Stimulated activated CD4-positive, alpha-beta T cell treated with anti-CD3 and anti-CD28 coated beads, Interleukin-15, amount 100 ng/mL, for 1 hour (primary cell): ENCODE measurements at places on chromosomes 1 and 21.

GRCh38 chr1:27575840-27576331, 28.1 kb downstream of the AHDC1 start:
- DNase-seq: no peak

- no peak for DNase-seq
Measured at GRCh38 chr21:35730325-35730724, 330.0 kb downstream of the SETD4 start.

DNA sequence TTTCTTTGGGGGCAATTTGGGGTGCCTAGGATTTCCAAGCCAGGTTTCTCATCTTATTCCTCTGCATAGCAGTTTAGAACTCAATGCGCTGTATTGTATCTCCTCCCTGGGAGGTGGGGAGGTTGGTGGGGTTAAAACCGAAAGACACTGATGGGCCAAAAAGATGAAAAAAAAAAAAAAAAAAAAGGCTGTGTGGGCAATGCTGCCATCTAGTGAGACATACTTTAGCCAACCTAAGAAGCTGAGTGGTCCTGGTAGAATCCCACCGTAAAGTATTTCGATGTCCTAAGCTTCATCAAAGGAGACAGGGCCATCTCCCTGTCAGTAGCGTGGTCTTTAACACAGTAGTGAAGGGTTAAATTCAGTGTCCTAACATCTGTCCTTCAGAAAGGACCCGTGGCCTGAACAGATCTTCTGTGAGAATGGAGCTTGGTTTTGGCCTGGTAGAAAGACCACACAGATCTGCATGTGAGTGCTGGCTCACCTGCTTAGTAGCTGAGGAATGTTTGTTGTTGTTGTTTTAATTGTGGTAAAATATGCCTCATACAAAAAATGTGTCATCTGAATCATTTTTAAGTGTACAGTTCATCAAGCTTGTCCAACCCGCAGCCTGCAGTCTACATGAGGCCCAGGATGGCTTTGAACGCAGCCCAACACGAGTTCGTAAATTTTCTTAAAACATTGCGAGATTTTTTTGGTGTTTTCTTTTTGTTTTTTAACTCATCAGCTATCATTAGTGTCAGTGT, 226.2 kb downstream of the KIF26B start:
- no peak for DNase-seq

- DNase-seq: no peak
Measured at GRCh38 chr21:34609244-34609932, 5.5 kb downstream of the RCAN1 start.

GRCh38 chr1:231165371-231165770, 3.5 kb downstream of the TRIM67 start:
- DNase-seq: no peak

DNA sequence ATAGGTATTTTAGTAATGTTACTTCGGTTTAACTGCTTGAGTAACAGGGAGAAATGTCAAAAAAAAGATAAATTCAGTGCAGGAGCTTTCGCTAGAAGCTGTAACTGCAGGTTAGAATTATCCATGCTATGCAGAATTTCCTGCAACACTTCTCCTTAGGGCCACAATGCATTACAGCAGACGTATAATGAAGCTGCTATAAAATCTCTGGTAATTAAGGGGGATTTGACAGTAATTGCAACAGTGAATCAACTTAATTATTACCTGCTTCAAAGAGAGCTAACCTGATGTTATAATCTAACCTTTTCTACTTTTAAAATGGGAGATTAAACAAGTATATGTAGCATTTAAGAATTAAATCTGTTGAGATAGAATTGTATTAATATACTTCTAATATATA, 92.6 kb downstream of the ATG4C start:
- DNase-seq: no peak

DNA sequence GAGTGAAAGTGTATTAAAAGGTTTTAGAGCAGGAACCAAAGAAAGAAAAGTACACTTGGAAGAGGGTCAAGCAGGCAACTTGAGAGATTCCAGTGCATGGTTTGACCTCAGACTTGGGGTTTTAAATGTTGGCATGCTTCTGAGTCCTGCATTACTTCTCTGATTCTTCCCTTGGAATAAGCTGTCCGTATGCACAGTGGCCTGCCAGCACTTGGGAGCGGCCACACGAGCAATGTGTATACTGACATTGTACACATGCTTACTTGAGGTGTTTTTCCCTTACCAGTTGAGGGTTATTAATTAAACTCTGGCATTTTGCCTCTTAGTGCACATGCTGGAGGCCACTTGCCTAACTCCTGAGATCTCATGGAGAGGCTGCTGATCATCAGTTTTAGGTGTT, 786.6 kb upstream of the RGS18 start:
- DNase-seq: no peak

- no peak for DNase-seq
Measured at GRCh38 chr21:25373126-25374082, 233.9 kb downstream of the MRPL39 start.

DNA sequence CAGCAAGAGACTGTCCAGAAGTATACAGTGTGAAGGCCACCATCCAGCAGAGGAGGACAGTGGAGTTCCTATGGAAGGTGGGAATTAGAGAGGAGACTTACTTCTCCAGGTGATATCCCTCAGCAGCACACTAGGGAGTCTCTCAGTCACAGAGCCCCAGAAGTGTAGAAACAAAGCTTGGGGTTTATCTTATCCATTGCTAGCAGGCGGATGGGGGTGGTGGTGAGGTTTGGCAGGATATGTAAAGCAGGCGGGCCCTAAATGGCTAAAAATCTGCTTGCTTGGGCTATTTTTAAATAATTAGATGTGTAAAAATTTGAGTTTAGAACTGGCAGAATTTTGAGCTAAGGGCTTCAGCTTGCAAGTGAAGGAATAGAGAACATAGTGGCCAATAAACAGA, 50.1 kb upstream of the RGS18 start:
- no peak for DNase-seq

DNA sequence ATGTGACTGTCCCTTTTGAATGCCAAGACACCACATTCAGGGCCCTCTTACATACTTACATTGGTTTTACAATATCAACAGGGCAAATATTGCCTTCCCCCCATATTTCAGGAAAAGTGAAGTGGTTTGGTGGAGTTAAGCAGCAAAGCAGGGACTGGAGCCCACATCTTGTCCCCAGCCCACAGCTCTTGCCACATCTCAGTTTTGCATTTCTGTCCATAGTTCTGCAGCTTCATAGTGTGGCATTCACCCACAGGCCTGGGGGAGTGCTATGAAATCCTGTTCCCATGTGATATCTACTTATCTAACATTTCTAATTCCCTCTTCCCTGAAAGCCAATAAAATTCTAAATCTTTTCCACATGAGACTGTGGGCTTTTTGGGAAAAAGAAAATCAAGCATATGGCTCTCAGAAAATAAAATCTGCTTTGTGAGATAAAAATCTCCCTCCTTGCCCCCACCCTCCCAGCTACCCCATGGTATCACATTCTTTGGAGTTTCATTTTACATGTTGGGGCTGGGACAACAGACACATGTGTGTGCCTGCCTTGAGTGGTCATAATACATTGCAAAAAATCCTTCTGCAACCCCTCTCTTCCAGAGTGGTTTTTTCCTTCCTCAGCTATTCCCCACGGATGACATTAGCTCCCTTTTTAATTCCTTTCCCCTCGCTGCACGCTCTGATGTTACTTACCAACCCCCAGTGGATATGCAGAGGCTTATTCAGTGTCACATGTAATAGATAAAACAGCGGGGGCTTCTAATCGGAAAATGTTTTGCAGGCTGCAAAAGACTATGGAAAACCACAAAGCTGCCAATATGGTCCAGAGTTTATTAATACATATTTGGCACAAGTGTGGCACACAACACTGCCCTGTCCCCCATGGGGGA, 20.5 kb upstream of the CD2 start:
- DNase-seq: no peak

DNA sequence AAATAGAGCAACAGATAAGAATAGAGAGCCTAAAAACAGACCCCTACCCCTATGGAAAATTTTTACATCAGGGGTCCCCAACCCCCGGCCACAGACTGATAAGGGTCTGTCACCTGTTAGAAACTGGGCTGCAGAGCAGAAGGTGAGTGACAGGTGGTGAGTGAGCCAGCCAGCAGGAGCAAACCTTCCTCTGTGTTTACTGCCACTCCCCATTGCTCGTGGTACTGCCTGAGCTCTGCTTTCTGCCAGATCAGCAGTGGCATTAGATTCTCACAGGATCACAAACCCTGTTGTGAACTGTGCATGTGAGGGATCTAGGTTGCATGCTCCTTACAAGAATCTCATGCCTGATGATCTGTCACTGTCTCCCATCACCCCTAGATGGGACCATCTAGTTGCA, 174.1 kb downstream of the FOXD2 start:
- no peak for DNase-seq

DNA sequence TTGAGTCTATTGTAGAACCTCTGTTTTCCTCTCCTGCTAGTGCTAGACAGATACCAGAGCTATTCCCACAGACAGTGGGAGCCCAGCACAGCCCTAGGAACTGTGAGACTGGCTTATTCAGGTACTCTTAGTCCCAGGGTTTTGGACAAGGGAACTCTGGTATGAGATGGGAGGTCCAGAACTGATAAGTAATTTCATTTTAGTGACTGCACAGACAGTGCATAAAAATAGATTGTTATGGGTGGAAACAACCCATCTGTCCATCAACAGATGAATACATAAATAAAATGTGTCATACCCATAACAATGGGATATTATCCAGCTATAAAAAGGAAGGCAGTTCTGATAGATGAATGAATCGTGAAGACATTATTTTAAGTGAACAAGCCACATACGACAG, 9.0 kb downstream of the EPS8L3 start:
- DNase-seq: no peak

GRCh38 chr21:39188521-39189139, 5.4 kb upstream of the PSMG1 start:
- DNase-seq: no peak

DNA sequence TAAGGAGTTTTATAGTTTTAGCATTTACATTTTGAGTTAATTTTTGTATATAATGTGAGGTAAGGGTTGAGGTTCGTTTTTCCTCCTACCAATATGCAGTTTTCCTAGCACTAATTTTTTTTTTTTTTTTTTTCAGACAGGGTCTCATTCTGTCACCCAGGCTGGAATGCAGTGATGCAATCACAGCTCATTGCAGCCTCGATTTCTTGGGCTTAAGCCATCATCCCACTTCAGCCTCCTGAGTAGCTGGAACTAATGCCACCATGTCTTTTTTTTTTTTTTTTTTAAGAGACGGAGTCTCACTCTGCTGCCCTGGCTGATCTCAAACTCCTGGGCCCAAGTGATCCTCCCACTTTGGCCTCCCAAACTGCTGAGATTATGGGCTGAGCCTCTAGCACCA, 2.5 kb upstream of the UBASH3A start:
- no peak for DNase-seq

DNA sequence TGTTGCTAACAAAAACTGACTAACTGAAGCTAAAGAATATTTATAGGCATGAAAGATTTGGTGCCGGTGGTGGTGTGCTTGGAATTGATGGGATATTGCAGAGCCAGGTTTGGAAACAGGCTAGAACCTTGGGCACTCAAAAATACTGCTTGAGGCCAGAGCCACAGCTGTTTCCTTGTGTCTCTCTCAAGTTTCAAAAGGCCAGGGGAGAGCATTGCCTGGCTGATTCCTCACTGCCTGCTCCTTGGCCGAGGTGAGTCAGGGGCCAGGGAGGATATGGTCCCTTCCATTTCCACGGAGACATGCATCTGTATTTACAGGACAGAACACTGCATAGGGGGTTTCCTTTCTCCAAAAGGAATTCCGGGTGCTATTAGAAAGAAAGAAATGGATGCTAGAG, 36.1 kb upstream of the IVNS1ABP start:
- no peak for DNase-seq

GRCh38 chr1:240122639-240123613, 31.2 kb downstream of the FMN2 start:
- no peak for DNase-seq

DNA sequence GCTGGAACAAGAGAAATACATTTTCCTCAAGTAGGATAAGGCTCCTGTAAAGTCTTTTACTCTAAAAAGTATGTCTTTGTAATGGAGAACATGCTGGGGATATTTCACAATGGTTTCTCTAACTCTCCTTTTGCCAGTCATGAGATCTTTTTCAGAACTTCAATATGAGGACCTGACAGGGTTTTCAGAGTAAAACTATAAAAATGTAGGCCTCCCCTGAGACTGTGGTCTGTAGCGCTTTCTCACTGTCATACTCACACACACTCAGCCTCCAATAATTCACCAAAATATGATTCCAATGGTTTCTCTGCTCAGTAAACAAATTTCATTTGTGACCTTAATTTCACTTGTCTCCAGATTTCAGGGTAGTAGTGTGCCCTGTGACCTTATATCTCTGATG, 440.1 kb upstream of the PTBP2 start:
- DNase-seq: no peak

DNA sequence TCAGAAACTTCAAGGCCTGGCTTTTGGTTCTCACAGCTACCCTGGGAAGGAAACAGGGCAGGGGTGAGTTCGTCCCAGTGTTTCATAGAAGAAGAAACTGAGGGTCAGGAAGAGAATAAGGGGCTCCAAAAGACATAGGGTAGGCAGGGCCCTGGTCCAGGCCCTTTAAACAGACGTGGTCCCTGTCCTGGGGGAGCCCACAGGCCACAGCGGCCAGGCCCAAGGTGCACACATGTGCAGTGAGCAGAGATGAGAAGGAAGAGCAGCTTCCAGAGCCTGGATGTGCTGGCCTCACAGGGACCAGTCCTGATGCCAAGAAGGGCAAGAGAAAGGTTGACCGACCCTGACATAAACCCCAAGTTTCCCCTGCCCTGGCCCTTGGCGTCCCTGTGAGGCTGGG, 295.4 kb upstream of the VAMP3 start:
- no peak for DNase-seq

DNA sequence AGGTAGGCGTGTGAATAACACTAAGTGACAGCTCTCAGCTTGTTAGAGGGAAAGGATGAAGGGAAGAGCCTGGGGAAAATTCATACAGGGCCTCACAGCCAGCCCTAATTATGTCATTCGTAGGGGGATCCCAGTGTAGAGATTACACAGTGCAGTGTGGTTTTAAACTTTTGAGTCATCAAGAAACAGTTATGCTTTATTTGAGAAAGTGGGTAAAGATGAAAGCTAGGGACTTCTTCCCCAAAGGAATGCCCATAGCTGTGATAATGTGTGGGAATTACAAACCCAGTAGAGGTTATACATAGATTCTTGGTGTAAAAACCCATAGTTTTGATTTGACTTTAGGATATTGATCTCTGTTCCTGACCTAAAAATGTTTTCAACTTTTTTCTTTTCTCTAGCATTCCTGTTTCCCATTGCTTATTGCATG, 1.9 kb downstream of the TTF2 start:
- DNase-seq: no peak

DNA sequence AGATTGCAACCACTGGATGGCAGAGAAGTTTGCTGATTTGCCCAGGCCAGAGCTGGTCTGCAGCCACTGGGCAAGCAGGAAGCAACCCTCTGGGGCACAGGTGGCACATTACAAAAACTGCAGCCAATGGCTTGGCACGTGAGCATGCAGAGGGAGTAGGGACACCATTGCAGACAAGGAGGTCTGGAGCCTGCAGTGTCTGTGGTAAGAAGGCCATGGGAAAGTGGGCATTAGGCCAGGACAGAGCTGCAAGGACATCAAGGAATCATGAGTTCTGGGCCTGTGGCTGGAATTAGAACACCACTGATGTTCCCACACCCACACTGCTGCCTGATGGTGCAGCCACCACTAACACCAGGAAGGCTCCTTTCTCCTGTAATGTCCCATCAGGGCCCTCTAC, 113.0 kb downstream of the TSEN15 start:
- DNase-seq: no peak

- no peak for DNase-seq
Measured at GRCh38 chr1:55065648-55066047, 26.3 kb downstream of the PCSK9 start.
